ENCODE measurements at places on chromosomes 11 and 22.

DNA sequence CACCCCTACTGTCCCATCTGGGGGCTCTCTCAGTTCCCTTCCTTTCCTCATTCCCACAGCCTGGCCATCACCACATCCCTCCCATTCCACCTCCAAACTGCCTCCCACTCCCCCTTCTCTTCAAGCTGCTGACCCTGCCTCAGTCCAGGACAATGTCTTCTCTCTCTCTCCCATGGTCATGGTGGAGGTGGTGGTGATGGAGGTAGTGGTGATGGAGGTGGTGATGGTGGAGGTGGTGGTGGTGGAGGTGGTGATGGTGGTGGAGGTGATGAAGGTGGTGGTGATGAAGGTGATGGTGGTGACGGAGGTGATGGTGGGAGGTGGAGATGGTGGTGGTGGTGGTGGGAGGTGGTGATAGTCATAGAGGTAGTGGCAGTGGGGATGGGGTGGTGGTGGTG, 87.0 kb downstream of the MPPED1 start:
- DNase-seq, result no peak

- DNase-seq, result no peak
Measured at GRCh38 chr22:46380069-46380468, 44.6 kb downstream of the TRMU start.

GRCh38 chr22:25478528-25478927, 85.9 kb upstream of the GRK3 start:
- no peak for DNase-seq

- DNase-seq, result peak; percentile 78
Measured at GRCh38 chr11:64777449-64778222, 706 bp downstream of the SF1 start.

- DNase-seq, result no peak
Measured at GRCh38 chr22:41078931-41079330, 13.5 kb upstream of the EP300 start.

DNA sequence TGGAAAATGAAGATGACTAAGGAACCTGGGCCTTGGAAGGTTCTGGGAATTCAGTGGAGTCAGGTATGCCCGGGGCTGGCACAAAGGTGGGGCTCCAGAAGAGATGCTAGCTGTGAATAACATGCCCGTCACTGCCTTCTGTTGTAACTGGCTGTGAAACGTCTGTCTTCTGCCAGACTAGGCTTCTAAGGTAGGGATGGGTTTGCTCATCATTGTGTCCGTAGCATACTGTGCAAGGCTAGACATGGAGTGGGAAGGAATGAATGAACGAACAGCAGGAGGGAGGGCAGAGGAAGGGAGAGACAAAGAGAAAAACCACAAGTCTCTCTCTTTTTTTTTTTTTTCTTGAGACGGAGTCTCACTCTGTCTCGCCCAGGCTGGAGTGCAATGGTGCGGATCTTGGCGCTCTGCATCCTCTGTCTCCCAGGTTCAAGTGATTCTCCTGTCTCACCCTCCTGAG, 327.4 kb downstream of the MN1 start:
- DNase-seq, result no peak

GRCh38 chr11:4202749-4203148, 108.2 kb downstream of the RRM1 start:
- no peak for DNase-seq

- no peak for DNase-seq
Measured at GRCh38 chr11:48123934-48124755, 92.5 kb upstream of the OR4B1 start.

DNA sequence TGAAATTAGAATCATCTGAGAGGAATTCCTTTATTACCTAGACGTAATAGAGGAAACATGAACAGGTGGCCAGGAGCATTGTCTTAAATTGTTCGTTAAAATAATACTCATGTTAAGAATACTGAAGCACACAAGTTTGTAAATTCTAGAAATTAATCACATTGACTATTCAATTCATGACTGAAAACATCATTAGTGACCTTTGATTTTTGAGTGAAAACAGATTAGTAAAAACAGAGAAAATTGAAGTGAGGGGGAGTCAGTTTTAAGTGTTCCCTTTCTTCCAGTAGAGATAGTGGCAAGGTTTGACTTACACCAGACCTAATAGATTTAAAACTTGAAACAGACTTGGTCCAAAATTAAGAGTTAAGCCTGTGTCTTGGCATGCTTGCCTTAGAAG, 1.4 kb downstream of the ZFP91 start:
- DNase-seq, result no peak

DNA sequence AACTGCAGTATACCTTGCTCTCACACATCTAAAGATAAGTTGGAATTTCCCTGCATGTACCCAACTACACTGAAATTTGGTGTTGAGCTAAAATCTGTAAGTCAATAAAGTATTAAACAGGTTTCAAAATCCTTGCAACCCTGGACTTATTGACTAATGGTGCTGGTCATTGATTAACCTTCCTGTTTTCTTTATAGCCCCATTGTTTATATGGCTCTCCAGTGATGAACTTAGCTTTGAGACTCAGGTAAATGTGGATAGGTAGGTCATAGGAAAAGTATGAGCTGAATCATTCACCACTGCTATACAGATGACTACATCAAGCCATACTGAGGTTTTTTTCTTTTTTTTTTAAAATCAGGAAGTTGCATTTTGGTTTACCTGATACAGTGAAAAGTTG, 132.7 kb downstream of the FAT3 start:
- DNase-seq, result no peak

DNA sequence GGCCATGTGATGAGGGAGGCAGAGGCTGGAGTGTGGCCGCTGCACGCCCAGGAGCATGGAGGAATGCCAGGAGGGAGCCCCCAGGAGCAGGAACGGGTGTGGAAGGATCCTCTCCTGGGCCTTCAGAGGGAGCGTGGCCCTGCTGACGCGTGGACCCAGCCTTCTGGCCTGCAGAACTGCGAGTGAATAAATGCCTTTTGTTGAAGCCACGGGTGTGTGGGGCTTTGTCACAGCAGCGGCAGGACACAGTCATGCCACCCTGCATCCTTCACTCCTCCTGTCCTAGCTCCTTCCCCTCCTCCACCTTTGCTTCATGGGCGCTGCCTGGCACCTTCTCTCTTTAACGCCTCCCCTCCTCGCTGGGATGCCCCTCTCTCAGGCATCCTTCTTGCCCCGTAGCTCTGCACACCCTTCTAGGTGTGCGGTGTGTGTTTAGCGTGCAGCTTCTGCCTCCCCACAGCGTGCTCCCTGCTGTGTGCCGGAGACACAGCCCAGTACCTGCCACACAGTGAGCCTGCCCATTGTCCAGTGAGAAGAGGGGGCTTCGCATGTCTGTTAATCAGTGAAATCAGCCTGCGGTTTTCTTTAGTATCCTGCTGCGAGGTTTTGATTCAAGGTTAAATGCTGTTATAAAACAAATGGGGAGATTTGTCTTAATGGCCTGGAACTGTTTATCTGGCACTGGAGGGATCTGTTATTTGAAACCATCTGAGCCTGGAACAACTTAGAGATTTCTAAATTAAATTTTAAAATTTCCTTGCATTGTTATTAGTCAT, 459.6 kb downstream of the TBC1D22A start:
- DNase-seq, result no peak

DNA sequence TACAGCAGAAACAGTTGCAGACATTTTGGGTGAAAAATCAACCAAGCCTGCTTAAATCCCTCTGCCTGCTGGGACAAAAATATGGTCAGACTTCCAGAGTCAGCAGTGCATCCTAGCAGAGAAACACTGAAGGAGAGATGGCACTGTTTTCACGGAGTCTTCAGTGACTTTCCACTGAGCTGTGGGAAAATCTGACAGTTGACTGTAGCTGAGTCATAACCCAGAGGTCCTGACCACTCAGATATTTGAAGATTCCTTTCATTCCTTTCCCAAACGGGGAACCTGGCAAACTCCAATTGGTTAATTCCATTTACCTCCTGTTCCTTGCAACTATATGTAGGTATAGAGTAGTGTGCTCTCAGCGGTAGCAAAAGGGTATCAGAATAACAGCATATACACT, 20.9 kb upstream of the UPB1 start:
- no peak for DNase-seq

DNA sequence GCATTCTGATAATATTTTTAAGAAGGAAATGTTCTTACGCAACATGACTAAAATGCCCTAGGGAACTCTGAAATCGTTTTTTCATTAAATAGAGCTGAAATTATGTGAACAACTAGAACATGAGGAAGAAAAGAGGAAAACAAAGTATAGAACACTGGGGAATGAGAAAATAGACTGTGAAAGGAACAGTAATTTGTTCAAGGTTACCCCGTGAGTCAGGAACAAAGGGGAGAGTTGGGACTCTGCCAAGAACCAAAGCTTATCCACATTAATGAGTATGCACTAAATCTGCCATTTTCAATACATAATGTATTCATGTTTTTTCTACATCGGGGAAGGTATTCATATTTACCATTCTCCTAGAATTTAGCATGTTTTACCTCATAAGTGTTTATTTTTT, 961.8 kb upstream of the CCDC90B start:
- no peak for DNase-seq

DNA sequence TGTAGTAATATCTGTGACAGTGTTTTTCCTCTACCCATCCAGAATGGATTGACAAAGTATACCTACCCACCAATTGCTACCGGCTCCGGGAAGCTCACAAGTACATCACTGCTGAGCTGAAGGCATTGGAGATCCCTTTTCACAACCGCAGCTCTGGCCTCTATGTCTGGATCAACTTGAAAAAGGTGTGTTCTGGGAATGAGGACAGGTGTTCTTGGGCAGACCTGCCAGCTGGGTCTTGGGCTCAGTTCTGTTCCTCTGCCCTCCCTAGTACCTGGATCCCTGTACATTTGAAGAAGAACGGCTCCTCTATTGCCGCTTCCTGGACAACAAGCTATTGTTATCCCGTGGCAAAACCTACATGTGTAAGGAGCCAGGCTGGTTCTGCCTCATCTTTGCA, 7.8 kb upstream of the ACCS start:
- DNase-seq, result no peak

DNA sequence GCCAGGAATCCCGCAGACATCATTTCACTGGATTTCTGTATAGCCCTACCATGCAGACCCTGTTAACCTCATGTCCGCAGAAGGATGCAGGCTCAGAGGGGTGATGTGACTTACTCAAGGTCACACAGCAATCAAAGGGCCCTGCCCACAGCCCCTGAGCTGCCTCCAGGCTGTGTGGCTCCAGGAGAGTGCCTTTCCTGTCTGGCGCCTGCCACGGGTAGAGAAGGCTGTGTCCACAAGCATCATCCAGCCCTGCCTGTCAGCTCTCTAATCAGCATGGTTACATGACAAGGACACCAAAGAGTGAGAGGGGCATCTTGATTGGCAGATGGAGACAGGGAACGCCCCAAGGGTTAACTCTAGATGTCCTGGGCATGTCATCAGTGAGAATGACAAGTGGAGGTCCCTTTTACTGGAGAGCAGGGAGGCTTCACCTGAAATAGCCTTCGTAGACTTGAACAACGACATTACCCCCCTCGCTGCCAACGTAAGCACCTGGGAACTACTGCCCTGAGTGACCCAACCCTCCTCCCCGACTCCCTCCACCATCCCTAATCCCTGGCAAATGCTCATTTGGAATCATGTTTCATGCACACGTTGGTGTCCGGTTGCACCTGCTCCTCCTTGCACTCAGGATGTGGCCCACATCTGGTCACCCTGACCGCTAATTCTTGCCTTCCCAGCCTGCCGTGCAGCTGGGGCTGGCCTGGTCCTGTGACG, 6.9 kb downstream of the FGF19 start:
- no peak for DNase-seq

- DNase-seq, result no peak
Measured at GRCh38 chr22:37419370-37419968, 7.8 kb downstream of the ELFN2 start.

- no peak for DNase-seq
Measured at GRCh38 chr11:121417055-121417551, 35.0 kb upstream of the SORL1 start.

DNA sequence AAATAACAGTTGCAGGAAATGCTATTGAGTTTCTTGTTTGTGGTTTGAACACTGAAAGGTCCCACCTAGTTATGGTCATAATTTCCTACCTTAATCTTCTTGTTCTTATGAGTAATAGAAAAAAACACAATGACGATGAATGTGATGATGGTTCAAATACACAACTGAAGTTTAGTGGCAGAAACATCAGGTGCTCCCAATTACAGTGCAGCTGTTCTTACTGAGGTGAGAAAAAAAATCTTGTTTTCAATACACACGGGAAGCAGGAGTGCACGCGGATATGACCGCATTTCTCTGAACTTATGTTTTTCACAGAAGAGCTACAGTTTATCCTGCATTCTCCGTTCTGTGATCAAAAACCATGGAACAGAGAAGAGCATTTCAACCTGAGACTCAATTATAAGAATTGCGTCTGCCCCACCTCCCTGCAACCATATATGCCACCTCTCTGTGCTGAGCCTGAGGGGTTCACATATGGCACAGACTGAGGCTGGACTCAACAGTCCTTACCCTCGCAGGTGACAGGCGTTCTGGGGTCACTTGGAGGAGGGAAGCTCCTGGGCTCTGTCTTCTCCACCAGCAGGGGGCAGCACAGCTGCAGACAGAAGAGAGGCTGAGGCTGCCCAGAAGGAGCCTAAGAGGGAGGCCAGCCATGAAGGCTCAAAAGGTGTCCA, 99.7 kb upstream of the IGLL5 start:
- peak; percentile 59 for DNase-seq

DNA sequence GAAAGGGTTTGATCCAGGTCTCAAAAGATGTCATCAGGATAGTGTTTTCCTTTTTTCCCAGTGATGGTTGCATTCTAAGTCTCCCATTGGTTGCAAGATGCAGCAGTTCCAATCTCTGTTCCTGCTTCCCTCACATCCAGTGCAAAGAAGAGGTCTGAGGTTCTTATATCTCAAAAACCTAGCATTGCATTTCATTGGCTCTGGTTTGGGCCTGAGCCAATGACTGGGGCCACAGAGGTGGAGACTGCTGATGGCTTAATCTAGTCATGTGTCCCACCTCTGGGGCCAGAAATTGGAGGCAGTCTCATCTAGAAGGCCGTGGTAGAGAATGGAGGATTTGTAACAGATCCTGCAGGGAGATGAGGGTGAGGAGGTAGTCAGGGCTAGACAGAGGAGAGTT, 13.2 kb upstream of the MICAL2 start:
- DNase-seq, result no peak

GRCh38 chr22:38719196-38719595, 13.5 kb downstream of the GTPBP1 start:
- DNase-seq, result no peak

GRCh38 chr11:93490996-93491618, 52.1 kb downstream of the SMCO4 start:
- DNase-seq, result no peak

- DNase-seq, result no peak
Measured at GRCh38 chr11:122113836-122114825, 1.9 kb downstream of the BLID start.

GRCh38 chr11:93279851-93280347, 50.6 kb upstream of the DEUP1 start:
- no peak for DNase-seq

DNA sequence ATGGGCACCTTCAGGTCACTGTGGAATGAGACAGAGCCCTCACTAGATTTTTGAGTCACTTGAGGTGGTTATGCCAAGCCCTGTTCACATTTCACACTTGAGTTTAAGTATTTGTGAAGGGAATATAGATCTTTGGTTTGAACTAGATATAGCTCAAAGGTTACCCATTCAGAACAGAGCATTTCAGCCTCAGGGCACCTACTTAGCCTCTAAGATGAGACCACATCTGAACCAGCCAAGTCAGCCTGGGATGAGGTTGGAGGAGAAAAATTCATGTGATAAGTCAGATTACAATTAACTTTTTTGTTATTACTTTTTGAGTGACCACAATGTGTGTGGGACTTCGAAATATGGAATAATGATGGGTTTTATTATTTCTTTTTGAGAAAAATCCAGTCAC, 127.8 kb downstream of the TEAD1 start:
- DNase-seq, result no peak

GRCh38 chr11:84234462-84235202, 948.5 kb upstream of the CCDC90B start:
- no peak for DNase-seq

- DNase-seq, result peak; percentile 30
Measured at GRCh38 chr11:10459029-10459970, 4.2 kb downstream of the AMPD3 start.
